ENCODE measurements at places on chromosomes 5 and 9.

- no peak for DNase-seq
These were observed 169.7 kb downstream of the GOLPH3 start for GRCh38 chr5:32004404-32004803.

- DNase-seq: no peak
These were observed 108.1 kb upstream of the FBXL7 start for GRCh38 chr5:15391704-15392397.

DNA sequence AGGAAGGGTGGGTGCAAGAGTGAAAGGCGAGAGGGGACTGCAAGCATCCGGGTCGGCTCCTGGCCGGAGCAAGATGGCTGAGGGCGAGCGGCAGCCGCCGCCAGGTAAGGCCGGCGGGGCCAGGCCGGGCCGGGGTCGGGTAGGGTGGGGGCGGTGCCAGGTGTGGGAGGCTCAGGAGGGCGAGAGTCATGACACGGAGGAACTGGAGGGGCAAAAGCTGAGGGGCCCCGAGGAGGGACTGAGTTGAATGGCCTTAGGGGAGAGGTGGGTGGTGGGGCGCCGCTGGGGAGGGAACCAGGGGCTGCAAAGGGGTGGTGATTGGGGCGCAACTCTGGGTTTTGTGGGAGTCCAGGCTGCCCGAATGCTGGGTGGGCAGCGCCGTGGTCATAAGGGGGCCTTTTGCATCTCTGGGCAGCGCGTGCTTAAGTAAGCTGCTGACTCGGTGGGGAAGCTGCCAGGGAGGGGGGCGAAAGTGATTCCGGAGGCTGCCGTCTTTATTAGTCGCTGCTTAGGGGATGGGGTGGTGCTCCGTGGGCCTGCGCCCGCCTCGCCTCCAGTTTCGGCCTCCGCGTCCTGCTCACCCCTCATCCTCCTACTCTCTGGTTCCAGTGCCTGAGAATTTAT lies 425 bp downstream of the PTPA start:
- no peak for DNase-seq

DNA sequence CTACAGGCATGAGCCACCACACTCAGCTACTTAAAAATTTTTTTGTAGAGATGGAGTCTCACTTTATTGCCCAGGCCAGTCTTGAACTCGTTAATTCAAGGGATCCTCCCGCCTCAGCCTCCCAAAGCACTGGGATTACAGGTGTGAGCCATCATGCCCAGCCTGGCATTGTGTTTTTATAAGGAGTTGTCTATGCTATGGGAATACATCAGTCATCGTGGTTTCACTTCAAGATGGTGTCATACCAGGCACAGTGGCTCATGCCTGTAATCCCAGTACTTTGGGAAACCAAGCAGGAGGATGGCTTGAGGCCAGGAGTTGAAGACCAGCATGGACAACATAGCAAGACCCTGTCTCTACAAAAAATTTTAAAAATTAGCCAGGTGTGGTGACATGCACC lies 49.7 kb downstream of the CYSTM1 start:
- DNase-seq: no peak

DNA sequence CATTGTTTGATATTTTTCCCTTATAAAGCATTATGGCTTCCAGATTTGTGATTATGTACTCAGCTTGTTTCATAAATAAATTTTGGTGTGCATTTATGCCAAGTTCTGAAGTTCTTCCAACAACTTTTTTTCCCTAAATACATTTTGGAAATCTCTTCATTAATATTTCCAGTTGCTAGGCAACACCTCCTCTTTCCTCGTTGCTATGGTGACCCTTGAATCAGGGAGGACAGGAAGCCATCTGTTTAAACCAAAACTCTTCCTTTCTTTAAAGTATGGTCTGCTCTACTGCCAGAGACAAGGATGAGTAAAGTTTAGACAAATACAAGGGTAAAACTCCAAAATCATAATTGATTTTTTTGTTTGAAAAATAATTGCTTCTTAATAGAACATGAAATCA lies 779.3 kb downstream of the CDH9 start:
- DNase-seq: no peak

GRCh38 chr5:11918463-11919045 lies 14.3 kb upstream of the CTNND2 start:
- DNase-seq: no peak

DNA sequence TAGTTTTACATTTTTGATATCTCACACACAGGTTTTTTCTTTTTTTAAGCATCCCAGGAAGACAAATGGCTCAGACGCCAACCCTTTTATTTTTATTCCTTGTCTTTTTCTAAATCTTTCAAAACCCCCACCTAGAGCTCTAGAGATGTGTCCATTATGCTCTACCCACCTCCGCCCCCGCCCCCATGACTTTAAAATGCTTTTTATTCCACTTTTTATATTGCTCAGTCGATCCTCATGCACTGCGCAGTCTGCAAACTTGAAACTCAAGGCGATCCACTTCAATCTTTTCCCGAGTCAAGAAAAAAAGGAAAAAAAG lies 411 bp upstream of the MAT2B start:
- no peak for DNase-seq

DNA sequence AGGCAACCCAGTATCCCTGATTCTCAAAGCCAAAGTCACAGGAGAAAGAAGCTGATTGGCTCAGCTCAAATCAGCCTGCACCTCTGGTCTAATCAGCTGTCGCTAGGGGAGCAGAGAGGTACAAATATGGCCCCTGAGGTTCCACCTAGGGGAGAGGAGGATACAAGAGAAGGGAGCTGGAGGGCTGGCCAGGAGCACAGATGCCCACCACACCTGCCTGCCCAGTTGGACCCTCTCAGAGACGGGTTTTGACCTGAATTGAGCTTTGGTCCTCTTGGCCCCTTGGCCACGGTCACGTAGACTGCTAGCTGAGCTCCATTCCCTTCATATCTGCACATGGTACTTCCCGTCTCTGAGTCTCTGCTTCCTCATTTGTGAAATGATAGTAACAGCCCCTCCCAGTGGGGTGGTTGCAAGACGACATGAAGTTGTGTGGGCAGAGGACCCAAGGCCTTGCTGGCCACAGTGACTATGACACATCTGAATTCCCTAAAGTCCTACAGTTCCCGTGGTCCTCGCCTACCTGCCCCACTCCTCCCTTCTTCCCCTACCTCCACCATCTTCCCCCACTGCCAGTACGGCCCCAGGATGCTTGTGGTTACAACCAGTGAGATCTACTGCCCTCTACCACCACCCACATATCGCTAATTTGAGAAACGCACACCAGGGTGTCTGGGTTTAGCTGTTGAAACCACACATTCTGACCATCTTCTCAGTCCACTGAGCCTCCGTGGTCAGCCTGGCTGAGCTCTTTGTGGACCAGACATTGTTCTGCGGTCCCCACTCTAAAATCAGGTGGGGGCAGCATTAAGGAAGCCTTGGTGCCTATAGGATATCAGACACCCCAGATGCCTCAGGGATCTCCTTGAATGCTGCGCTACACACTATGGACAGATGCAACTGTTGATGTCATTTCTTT lies 60.3 kb upstream of the NEK6 start:
- no peak for DNase-seq

DNA sequence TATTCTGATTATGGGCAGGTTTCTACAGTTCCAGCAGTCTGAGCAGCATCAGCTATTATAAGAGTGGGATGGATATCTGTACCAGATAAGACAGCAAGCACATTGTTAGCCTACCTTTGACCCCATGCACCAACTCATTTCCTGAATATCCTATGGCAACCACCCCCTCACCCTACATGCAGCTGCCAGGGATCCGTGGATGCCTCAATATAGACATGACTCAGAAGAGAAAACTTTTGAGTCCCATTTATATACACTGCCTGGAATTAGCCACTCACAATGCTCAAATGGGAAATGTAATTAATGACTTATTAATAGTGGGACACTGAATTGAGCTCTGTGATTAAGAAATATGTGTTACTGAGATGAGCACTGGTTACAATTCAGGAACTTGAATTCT lies 124.4 kb downstream of the SSBP2 start:
- peak; percentile 84 for DNase-seq

DNA sequence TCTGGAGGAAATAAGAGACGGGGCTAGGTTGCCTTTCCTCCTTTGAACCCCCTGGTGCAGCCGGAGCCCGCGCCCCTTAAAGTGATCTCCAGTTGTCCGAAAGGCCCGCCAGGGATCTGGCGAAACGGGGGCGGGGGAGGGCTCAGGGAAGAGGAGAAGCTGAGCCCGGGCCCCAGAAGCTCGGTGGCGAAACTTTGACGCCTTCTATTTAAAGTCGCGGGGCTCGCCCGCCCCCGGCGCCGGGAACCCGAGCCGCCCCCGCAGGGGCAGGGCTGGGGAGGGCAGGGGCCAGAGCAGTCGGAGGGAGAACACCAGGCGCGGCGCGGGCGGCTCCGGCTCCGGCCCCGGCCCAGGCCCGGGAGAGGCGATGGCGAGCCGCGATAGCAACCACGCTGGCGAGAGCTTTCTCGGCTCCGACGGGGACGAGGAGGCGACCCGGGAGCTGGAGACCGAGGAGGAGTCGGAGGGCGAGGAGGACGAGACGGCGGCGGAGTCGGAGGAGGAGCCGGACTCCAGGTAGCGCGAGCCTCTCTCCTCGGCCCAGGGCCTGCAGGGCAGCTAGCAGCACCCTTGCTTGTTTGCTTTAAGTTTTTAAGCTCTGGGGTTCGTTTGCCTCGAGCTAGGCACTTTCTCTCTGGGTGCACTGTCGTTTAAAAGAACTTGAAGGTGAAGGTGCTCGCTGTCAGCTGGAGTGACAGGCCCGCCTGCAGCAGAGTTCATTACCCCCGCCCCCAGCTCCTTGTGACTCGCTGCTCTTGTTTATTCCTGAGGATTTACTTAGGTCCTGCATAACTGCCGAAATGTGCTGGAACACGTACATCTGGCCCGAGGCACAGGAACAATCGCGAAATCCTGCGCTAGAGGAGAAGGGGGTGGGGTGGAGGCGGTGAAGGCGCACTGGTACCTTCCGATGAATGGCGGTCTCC lies at the start of gene CMYA5:
TSS of gene CMYA5 (plus strand) at position 296 of the 926 bp plus-strand sequence. CDS start at position 368, 72 bp downstream.
- DNase-seq: no peak

GRCh38 chr9:88927510-88927909 lies 63.8 kb upstream of the S1PR3 start:
- no peak for DNase-seq

GRCh38 chr5:54518146-54518817 lies 723 bp downstream of the SNX18 start:
- DNase-seq: no peak

DNA sequence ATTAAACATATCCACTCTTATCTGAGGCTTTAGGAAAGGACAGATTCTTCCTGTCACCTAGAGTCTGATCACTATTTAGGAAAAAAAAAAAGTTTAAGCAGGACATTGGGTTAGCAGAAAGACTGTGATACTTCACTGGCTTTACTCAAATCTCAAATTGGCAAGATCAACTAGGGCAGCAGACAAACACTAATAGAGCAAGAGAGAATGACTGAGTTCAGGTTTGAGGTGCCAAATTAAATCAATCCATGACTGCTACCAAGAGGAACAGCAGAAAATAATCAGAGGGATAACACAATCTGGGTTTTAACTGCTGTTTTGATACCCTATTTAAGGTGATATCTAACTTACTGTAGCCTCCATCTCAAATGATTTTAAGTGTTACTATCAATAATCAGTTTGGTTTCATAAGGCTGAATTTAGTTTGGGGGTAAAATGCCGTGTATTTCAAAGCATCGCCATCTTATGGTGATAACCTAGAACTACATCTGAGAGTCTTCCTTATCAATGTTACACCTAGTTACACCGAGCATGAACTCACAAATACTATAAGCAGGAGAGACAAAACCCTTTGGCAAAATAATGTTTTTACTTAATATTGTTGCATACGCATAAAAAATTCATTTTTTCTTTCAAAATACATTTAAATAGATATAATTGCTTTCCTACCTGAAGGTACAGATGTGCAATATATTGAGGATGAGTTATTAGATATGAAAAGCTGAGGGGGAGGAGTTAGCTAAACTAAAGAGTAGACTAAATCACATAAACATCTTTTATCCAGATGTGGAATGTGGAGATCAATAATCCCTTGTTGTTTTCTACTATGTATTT lies 286.4 kb upstream of the CDH12 start:
- DNase-seq: no peak

GRCh38 chr9:4143936-4144717 lies 155.7 kb downstream of the GLIS3 start:
- DNase-seq: no peak

- DNase-seq: no peak
These were observed 10.0 kb upstream of the RETREG1 start for GRCh38 chr5:16626696-16627264.

GRCh38 chr9:33101104-33101951 lies 24.9 kb upstream of the SMU1 start:
- no peak for DNase-seq

DNA sequence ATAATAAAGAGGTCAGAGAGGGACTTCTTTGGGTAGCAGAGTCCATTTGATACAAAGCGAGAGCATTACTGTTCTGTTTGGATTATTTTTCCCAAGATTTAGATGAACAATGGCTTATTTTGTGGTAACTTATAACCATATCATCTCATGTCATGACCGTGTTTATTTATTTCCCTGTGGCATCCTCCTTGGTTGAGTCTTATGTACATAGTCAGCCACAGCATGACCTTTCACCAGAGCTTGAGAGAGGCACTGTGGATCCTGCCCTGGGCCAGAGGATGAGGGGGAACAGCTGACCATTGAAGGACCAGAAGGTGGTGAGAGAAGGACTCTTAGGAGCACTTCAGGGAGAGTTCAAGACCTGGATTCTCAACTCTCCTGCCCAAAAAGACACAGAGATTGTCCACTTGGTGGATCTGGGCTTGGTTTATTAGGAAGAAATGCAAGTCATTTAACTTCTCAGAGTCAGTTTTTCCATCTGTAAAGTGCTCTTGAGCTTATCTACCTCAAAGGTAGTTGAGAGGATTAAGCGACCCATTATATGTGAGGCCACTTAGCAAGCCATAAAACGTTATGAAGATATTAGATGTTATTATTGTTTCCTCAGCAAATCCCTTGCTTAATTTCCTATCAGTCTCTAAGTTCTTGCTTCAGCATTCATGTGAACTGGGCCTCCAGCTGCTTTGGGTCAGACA lies 51.4 kb downstream of the PPIC start:
- no peak for DNase-seq

GRCh38 chr9:89725271-89725670 lies 120.5 kb downstream of the GADD45G start:
- no peak for DNase-seq

DNA sequence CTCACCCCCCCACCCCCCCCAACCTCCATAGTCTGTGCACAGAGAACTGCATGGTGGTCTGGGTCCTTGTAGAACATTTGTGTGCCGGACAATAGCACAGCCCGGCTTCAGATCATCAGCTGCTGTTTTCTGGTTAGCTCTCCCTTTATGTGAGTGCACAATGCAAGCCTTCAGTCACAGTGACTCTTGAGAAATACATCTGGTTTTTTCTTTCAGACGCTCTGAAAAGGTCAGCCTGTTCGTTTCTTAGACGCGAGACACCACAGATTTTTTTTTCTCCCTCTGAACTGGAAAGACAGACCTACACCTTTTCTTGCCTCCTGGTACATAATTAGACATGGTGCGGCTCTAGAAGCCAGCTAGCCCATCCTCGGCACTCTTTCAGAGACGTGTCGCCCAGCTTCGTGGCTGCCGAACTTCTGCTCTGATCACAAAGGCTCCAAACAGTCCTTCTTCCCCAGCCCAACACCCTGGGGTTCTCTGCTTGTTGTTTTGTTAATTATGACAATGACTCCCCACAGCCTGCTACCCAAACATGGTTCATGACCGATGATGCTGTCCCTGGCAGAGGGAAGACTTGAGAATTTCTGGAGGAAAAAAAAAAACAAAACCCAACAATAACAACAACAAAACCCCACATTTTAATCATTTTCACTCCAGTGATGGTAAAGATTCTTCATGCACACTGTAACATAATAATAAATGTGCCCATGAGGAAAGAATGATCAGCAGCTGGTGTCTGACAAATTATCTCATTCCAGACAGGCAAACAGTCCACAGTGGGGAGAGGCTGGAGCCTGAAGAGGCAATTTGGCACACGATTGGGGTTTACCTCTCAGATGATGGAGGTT lies 241.4 kb upstream of the ZNF462 start:
- no peak for DNase-seq

GRCh38 chr9:92740009-92740408 lies 24.6 kb downstream of the BICD2 start:
- peak; percentile 44 for DNase-seq
